ENCODE measurements at places on chromosomes 12 and 14. TPM values are rescaled to one million over a fixed set of nuclear protein-coding genes. Genes with fewer than 3 reads are reported as not detected.

Gene CLEC4E
- not detected for total RNA-seq

Gene GPD1
- 0.43 TPM for total RNA-seq

DNA sequence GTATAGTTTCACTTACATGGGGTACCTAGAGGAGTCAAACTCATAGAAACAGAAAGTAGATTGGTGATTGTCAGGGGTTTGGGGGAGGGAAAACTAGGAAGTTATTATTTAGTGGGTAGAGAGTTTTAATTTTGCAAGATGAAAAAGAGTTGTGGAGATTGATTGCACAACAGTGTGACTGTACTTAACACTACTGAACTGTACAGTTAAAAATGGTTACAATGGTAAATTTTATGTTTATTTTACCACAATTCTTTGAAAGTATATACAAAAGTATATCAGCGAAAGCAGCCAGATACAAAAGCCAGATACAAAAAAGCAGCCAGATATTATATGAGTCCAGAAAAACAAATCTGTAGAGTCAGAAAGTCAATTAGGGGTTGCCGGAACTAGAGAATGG lies 247.6 kb downstream of the IPO8 start:
- H3K27me3 ChIP-seq, result peaks cover 15% of the 10 kb centered on the region
- no peaks in the 10 kb centered on the region for H3K36me3 ChIP-seq
- no peaks in the 10 kb centered on the region for H3K4me1 ChIP-seq
- H3K4me3 ChIP-seq, result no peak overlapping the region
- H3K27ac ChIP-seq, result no peak overlapping the region

DNA sequence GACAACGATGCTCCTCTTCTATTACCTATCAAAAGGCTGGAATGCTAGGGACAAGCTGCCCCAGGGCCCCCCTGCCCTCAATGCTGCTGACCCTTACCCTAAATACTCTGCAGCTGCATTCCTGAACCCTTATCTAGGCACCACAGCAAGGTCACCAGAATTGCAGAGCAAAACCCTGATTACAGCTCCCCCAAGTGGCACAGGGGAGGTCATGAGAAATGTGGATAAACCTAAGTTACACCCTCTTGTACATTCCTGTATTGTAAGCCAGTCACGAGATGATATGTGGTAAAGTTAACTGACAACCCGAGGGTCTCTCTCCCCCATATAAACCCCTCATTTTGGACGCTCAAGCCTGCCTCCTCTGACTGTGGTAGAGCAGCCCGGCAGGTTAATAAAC lies 411.8 kb upstream of the STXBP6 start:
- no peak for DNase-seq
- H3K4me1 ChIP-seq, result no peaks in the 10 kb centered on the region
- no peaks in the 10 kb centered on the region for H3K27me3 ChIP-seq
- no peak overlapping the region for H3K27ac ChIP-seq

- H3K36me3 ChIP-seq, result peaks cover 4% of the 10 kb centered on the region
- DNase-seq, result no peak
- no peaks in the 10 kb centered on the region for H3K27me3 ChIP-seq
- H3K4me3 ChIP-seq, result no peak overlapping the region
- H3K4me1 ChIP-seq, result peaks cover 10% of the 10 kb centered on the region
These were observed 12.1 kb downstream of the SPTSSA start for GRCh38 chr14:34449819-34450541.

Data from osteocyte (in vitro differentiated cells).